ENCODE measurements at places on chromosomes 7 and 10.

DNA sequence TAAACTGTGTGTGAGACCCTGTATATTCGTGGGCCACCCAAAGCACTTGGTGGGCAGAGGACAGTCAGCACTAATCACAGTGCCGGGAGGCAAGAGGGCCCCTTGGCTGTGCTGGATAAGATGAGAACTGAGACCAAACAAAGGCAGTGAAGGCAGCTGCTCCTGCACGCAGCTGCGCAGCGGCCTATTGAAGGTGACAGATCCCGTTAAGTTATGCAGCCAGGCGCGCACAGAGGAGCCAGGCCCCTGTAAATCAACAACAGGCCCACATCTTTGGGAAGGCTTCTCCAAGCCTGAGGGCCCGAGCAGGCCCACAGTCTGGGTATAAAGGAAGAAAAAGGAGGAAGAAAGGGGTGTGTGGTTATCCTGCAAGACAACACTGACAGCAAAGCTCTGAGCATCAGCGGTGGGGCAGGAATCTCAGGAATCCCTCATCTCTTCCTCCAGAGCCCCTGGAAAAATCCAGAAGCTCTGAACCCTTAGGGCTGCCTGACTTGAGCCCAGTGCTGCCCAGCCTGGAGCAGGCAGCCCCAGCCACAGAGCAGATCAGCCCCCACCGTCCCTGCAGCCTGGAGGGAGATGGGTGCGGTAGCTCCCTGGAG, 154.2 kb downstream of the ARHGAP12 start:
- no peak for DNase-seq

- no peak for DNase-seq
These were observed 71.2 kb downstream of the APBB1IP start for GRCh38 chr10:26509307-26509706.

GRCh38 chr7:158236400-158236799, 351.2 kb downstream of the PTPRN2 start:
- DNase-seq = no peak

GRCh38 chr7:18532813-18533212, 37.3 kb downstream of the HDAC9 start:
- no peak for DNase-seq

DNA sequence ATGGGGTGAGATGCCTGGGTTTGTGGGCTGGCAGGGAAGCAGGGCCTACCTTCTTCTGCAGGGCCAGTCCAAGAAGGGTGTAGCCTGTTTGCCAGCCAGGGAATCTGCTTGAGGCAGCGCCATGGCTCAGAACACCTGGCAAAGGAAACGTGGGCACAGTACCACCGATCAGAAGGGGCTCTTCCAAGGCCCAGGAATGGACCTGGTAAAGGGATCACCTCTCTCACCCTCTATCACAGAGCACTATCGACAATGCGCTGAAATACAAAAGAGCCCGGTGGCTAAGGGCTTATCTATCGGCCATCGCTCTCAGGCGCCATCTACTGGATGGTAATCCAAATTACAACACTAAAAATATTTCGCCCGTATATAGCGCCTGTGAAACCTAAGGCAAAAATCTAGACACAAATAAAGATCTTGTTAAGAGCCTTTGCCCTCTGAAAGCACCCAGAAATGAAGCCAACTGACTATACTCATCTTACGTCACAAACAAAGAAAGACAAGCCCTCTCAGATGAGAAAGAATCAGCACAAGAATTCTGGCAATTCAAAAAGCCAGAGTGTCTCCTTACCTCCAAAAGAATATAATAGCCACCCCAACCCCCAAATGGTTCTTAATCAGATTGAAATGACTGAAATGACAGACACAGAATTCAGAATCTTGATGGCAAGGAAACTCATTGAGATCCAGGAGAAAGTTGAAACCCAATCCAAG, 217.8 kb upstream of the HPS1 start:
- DNase-seq = peak; percentile 25

- peak; percentile 52 for DNase-seq
These were observed at the start of gene CLIP2 for GRCh38 chr7:74289018-74289658. Gene CLIP2 (plus strand): TSS chr7:74289407. CDS start chr7:74317547, 28,140 bp downstream.

GRCh38 chr10:129692695-129693094, 225.7 kb downstream of the MGMT start:
- DNase-seq = no peak

- no peak for DNase-seq
These were observed 64.1 kb downstream of the C10orf67 start for GRCh38 chr10:23280419-23281043.

DNA sequence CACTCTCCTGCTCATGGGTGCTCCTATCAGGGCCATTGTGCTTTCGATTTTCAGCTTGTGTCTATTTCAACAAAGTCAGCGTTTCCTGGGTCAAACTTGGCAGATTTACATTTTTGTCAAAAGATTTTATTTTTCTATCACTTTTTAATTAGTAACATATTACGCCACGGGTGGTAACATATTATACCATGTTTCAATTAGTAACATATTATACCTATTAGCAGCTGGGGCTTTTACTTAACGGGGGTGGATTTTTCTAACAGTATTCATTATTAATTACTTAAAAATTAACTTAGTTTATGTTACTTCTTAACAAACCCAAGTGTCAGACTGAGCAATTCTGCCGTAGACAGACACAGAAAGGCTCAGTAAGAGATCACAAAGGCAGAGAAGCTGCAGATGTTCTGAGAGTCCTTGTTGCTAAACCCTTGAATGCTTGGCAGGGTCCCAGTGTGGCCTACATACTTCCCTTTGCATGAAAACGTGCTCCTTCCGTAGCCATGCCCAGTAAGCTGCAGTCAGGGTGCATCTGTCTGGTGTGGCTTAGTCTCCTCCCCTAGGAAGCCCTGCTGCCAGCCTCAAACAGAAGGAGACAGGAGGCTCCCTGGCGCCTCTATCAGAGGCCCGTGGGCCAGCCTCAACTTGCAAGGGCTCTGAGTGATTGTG, 263.1 kb upstream of the CXCL12 start:
- no peak for DNase-seq

GRCh38 chr10:22716943-22717342, 2.6 kb upstream of the PIP4K2A start:
- DNase-seq = no peak

DNA sequence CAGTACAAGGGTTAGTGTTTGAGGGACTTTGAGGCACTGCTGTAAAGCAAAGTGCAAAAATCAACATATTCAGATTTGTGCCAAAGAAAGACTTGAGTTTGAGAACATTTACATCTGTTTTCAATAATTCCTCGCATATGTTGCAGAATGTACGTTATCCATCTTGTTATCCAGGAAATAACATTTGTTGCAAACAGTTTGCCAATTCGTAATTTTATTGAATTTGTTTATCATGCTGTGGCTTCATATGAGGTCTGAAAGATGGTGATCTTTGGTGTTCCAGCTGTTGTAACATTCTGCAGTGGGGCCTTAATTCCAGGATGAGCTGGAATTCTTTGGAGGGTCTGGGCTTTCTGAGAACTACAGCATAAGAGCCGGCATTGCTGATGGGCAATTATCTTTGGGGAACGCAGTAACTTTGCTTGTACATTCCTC, 396.2 kb downstream of the LRMDA start:
- no peak for DNase-seq

- no peak for DNase-seq
These were observed 73.0 kb upstream of the LRRC18 start for GRCh38 chr10:49012603-49013002.

Data from AML-193 (cell line).